ENCODE measurements at places on chromosomes 2 and 18. TPM values are rescaled to one million over a fixed set of nuclear protein-coding genes. Genes with fewer than 3 reads are reported as not detected.
A peak's percentile ranks its signal among the peaks of the same experiment; 100 is the strongest.

- no peak for ATAC-seq
These were observed 13.1 kb downstream of the HS6ST1 start for GRCh38 chr2:128305555-128306080.

- no peak for ATAC-seq
These were observed 446.4 kb upstream of the RAB12 start for GRCh38 chr18:8162802-8163201.

PSMA8 gene
- 0.58 TPM for total RNA-seq

DNA sequence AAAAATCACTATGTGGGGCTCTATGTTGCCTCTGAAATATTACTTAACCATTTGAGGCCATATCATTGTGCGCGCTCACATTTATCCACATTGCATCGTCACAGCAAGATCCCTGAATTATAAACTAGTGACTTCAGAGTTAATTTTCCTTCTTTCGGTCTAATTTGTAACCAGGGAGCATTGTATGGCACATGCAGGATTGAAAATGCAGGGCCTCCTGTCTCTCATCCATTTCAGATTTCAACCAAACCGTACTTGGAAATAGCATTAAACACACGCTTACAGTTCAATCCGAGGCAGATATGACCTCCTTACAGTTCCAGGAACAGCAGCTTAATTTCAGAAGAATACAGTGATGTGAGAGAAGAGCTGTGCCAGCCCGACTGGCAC lies 532 bp downstream of the MYOM1 start:
- peak; percentile 26 for ATAC-seq

- no peak for ATAC-seq
These were observed 129.0 kb downstream of the RPRM start for GRCh38 chr2:153349603-153350002.

KIAA2012 gene
- total RNA-seq = not detected

Measured in activated T-helper 17 cell treated with anti-CD3 and anti-CD28 coated beads, Interleukin-2, amount 50 U/mL, for 72 hours (primary cell).